Stimulated activated CD4-positive, alpha-beta T cell treated with anti-CD3 and anti-CD28 coated beads, Interleukin-1b, Interleukin-23, amount 100 ng/mL, for 1 hour (primary cell): ENCODE measurements at places on chromosomes 6 and 20.

DNA sequence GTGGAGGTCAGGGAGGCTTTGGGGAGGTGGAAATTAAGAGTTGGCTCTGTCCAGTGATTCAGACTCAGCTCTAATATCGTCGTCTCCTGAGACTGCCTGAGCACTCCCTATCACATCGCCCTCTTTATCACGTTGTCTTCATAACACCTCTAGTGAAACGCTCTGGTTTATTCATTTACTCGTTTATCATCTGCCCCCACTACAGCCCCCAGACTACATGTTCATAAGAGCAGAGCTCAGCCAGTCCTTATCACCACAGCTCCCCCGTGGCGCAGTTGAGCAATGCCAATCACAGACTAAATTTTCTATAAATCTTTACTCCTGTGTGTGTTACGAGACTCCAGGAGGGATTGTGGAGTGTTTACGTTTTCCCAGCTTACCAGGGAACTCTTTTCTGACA is 316.2 kb downstream of the ADGRB3 start:
- DNase-seq = no peak

DNA sequence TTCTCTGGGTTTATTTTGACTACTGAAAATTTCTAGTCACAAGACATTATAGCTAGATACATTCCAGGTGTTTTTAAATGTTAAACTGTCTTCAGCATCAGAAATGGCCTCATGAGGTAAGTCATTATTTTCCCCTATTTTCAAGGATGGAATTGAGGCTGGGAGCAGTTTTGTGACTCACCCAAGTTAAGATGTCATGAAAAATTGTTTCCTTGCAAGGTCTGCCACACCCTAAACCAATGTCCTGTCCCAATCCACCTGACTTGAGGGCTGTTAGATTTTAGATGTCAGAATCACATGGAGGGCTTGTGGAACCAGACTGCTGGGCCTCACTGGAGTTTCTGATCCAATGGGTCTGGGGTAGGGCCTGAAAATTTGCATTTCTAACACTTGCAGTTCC is 16.9 kb downstream of the SLC22A3 start:
- no peak for DNase-seq

GRCh38 chr6:34586327-34587040 is 30.4 kb upstream of the SPDEF start:
- DNase-seq = no peak

DNA sequence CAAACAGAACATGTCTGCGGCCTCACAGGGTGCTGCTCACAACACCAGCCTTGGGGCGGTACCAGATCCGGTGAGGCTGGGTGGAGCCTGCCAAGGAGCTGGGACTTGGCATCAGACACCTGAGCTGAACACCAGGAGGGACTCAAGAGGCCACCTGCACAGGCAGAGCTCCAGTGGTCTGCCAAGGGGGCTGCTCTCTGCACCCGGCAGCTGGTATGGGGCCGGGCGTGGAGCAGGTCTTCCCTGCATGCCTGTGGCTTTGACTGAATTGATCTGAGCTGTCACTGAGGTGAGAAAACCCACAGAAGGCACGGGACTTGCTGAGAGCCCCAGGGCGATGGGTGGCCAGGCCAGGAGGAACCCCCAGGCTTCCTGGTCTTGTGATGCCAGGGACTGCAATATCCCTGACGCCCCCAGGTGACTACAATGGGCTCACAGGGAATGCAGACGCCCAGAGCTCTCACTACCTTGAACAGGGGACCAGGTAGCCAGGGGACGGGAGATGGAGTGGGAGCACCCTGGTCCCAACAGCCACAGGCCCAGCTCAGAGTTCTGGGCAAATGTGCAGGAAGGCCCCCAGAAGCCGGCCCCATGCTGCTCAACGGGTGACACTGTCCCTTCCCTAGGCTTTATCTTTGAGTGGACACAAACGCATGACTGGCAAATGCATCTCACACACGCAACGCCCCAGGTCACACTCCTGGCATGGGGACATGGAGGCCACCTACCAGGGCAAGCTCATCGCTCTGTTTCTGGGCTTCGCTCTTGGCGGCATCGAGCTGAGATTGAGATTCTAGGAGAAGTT is 48.2 kb downstream of the DSTN start:
- DNase-seq = no peak

- no peak for DNase-seq
Measured at GRCh38 chr6:15517600-15517999, 145.2 kb downstream of the DTNBP1 start.

- DNase-seq = no peak
Measured at GRCh38 chr20:34874094-34874654, 1.5 kb upstream of the GGT7 start.

DNA sequence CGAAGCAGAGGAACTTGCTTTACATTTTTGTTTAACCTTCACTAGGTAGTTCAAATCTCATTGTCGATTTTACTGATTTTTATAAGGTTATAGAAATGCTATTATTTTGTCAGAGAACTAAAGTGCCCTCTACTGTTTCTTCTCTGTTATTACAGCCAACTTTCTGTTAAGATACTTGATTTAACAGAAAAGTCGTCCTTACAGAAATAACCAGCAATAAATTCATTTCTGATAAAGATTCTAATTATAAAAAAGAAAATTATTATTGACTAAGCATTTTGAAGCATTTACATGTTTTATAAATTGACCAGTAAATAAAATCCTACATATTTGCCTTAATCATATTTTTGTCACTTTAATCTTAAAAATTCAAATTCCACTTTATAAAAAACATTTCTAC is 60.8 kb downstream of the OGFRL1 start:
- no peak for DNase-seq

DNA sequence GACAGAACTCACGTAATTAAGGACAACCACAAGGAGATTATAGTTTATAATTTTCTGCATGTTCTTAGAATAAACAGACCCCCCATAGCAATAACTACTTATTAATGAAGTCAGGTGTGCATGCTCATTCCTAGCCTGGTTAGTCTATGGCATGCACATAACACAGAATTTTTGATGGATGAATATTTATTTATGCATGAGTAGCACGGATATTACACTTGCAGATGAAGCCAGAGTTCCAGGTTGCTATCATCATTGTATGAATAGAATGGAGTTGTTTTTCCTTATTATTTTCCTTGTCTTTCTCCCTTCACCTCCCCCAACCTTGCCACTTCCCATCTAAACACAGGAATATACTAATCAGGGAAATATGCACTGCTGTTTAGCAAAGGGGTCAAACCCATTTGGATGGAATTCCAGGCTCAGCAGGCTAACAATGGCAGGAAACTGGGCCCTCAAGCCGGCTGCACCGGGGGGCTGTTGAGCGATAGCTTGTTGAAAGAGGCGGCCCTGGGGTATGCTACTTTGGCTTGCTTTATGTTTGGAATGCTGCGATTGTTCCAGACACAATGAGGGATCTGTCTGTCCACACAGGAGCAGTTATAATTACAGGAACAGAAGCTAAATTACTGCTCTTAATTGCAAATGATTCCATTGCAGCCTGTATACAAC is 112.6 kb downstream of the TMEM170B start:
- DNase-seq = no peak

DNA sequence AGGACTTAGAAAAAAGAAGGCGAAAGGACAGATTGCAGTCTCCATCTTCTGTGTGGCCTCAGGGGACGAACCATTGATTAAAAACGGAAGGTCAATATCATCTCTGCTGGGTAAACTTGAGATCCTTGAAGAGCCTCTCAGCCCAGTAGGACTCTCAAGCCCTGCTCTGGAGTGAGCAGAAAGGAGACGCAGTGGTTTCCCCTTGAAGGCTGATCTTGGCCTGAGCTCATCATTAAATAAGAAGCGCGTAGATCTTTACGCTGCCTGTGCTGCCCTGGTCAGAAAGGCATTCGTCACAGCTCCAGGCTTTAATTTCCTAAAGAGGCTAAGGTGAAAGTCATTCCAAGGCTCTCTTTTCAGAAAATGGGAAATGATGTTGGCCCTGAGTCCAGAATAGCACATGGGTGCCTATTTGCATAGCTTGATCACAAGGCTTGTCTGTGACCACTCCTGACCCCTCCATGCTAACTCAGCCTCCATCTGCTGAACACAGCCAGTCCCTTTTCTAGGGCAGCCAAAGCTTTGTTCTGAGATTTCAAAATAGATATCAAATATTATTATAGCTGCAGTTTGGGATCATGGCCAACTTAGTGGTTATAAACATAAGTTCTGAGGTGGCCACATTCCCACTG is 29.3 kb upstream of the XRN2 start:
- no peak for DNase-seq

DNA sequence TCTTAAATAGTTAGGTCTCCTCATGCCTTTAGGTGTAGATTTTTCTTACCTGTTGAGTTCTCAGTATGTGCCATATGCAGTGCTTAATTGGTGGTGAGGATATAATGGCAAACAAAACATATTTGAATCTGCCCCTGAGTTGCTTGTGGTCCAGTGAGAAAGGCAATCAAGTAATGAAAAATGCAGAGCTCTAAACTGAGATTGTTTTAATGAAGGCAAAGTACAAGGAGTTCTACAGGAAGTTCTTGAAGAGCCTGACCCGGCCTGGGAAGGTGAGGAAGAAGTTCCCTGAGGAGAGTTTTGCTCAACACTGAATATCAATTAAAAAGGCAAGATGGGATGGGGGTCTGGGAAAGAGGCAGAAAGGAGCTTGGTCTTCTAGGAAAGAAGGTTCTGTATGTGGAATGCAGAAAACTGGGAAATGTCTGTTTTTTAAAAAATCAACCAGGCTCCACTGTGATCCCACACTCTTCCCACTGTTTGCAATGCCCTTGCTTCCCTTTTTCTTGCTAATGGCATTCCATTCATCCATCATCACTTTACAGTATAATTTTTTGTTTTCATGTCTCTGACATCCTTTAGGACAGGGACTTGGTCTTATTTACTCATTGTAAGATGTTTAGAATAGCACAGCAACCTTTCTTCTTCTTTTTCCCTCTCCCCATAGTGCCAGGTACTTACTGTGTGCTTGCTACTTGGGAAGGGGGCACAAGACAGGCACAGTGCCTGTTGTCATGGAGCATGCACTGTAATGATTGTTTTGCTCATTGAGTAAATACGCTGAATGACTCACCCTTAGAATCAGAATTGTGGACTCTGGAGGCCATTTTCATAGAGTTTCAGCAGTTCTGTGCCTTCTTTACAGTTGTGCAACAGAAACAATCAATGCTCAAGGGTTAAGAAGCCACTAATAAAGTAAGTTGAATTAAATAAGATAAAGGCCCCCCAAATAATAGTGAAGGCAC is 64.3 kb downstream of the ANKS1A start:
- no peak for DNase-seq

- DNase-seq = no peak
Measured at GRCh38 chr20:20489648-20490341, 121.9 kb downstream of the INSM1 start.

- DNase-seq = no peak
Measured at GRCh38 chr6:39080246-39080875, 31.8 kb downstream of the GLP1R start.

DNA sequence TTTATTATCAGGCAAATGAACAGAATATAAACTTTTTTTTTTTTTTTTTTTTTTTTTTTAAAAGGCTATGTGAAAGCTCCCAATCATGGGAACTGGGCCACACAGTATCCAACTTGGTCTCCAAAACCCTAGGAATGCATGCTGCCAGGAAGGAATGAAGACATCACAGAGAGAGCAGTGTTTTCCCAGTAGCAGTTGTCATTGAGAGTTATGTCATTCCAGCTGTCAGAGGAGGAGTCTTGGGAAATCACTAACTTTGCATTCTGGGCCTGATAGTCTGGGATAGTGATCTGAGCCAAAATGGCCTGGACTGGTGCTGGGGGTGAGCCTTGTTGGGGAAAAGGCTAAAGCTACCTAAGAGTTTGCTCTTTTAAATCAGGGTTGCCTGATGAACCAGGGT is 231.3 kb upstream of the MAP3K7 start:
- no peak for DNase-seq

DNA sequence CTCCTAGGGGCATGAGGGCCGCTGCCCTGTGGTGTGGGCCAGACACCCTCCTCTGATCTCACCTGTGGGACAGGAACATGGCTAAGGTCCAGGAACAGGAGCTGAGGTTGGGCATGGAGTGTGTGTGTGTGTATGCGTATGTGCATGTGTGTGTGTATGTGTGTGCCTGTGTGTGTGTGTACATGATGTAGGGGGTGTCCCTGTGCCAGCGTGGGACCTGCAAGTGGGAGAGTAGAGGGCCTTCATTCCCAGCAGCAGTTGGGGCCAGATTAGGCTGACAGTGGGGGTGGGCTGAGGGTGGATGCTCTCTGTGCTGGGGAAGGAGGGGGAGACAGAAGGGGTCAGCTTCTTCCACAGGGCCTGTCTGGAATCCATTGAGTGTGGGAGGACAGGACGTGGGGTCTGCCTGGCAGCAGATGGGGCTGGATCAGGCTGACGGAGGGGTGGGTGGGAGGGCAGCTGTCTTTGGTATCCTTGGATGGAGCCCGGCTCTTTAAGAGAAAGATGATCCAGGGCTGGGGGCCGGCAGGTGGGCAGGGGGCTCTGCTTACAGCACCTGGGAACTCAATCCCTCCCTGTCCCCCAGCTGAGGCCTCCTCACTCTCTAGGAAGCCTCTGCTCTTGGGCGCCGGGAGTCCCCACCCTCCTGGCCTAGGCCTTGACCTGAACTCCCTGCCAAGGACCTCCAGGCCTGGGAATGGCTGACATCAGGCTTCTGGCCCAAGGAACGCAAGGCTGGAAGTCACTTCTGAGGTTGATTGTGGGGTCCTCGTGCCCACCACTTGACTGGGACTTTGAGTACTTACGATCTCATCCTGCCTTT is 44.0 kb downstream of the SPDEF start:
- DNase-seq = no peak

DNA sequence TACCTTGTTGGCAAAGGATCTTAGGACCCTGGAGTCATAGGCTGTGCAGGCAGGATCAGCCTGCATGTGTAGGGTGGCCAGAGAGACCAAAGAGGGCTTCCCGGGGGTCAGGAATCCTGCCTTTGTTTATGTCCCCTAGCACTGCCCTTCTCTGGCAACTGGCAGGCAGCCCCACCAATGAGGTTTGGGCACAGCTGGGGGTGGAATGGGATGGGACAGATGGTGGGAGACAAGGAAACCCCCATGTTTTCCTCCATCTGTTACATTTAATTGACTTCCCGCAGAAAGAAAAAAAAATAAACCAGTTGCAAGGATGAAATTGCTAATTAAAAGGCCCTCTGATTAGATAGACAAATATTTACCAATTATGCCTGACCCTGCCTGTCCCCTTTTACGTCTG is 27.6 kb downstream of the CD40 start:
- DNase-seq = no peak

GRCh38 chr20:9112541-9113515 is 43.9 kb downstream of the PLCB4 start:
- DNase-seq = no peak

DNA sequence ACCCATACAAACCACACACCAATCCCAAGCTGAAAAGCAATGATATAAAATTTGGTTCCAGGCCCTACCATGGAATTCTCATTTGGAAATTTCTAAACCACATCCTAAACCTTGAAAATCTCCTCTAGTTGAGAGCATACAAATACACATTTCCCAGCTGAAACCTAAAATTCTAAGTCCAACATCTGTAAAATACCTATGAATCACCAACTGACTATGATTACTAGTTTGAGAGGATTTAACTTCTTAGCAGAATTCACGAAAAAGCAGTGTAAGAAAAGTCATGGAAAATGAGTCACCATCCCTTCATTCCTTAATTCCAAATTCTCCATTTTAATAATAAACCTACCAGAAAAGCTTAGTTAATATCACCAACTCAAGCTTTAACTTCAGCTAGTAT is 15.4 kb downstream of the RANBP9 start:
- DNase-seq = no peak
